ENCODE measurements at places on chromosomes 6 and 20.

- peak; percentile 63 for DNase-seq
These were observed 5.0 kb downstream of the BRD2 start for GRCh38 chr6:32973144-32974015.

- no peak for DNase-seq
These were observed 133.2 kb downstream of the CDH4 start for GRCh38 chr20:61385296-61385695.

GRCh38 chr20:59441306-59441705 is 140.9 kb downstream of the EDN3 start:
- no peak for DNase-seq

DNA sequence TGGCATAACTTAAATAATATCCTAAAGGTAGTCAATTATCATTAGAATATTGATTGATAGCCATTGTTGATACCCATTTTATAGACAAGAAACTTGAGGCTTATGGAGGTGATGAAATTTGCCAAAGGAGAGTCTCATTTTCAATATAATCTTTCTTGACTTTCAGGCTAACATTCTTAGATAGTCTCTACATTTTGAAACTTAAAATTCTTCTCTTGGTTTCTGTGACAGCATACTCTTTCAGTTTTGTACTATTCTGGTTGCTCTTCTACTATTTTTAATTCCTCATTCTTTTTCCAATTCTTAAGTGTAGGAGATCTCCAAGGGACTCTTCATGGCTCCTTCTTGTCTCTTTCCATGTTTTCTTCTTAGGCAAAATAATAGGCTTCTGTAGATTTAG is 3.7 kb upstream of the SH3BGRL2 start:
- DNase-seq: no peak

GRCh38 chr6:113570161-113570560 is 287.0 kb upstream of the MARCKS start:
- no peak for DNase-seq

- no peak for DNase-seq
These were observed 15.1 kb downstream of the GSTA1 start for GRCh38 chr6:52788478-52788877.

DNA sequence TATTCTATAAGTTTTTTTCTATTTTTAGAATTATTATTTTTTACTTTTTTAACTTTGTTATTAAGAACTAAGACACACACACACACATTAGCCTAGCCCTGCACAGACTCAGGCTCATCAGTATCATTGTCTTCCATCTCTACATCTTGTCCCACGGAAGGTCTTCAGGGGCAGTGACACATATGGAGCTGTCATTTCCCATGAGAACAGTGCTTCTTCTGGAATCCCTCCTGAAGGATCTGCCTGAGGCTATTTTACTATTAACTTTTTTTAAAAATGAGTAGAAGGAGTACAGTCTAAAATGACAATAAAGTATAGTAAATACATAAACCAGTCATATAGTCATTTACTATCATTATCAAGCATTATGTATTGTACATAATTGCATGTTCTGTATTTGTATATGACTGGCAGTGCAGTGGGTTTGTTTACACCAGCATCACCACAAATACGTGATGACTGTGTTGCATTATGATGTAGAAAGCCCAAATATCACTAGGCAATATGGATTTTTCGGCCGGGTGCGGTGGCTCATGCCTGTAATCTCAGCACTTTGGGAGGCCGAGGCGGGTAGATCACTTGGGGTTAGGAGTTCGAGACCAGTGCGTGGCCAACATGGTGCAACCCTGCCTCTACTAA is 57.9 kb downstream of the HIVEP1 start:
- no peak for DNase-seq

- no peak for DNase-seq
These were observed 304.1 kb downstream of the RFPL4B start for GRCh38 chr6:112651239-112651638.

- no peak for DNase-seq
These were observed 10.3 kb downstream of the CST3 start for GRCh38 chr20:23627501-23627900.

DNA sequence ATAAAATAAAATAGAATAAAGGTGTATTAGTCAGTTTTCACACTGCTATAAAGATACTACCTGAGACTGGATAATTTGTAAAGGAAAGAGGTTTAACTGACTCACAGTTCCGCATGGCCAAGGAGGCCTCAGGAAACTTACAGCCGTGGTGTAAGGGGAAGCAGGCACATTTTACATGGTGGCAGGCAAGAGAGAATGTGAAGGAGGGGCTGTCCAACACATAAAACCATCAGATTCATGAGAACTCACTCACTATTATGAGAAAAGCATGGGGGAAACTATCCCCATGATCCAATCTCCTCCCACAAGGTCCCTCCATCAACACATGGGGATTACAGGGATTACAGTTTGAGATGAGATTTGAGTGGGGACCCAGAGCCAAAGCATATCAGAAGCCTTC is 41.1 kb upstream of the BCAS1 start:
- DNase-seq: no peak

- DNase-seq: no peak
These were observed 970.5 kb upstream of the SLC35B3 start for GRCh38 chr6:9405825-9406224.

DNA sequence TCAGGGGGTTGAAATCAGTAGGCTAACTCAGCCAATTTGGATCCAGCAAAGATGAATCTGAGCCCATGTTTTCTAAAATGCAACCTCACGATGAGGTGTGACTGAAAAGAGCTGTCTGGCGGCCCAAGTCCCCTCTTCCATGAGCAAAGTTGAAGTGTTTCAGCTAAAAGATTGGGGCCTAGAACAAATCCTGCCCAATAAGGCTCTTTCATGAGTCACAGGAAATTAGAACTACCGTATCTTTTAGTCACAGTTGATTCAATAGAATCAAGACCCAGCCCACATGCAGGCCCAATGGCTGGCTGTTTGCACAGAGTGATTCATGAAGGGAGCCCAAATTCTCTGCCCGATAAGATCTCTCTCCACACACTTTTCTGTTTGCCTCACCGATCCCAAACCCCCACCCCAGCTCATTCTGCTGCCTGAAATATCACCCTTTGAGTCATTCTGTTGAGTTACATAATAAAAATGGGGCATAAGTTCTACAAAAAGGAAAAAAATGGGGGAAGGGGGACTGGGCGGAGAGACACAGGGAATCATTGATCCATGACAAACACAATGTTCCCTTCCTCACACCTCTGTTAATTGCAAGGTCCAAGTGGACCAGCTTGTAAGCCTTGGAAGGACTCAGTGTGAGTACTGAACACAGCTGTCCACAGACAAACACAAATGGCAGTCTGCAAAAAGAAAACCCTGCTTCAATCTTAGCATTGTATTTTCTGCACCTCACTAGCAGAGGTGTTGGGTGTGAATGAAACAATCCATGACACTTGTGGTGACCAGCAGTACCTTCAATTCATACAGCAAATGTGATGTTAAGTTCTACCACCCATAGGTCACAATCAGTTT is 13.8 kb downstream of the FOXQ1 start:
- no peak for DNase-seq

- no peak for DNase-seq
These were observed 770.8 kb downstream of the EPHA7 start for GRCh38 chr6:92648364-92649086.

- DNase-seq: no peak
These were observed 22.1 kb downstream of the AFDN start for GRCh38 chr6:167848783-167849182.

- no peak for DNase-seq
These were observed 67.1 kb upstream of the MCM9 start for GRCh38 chr6:119002069-119002468.

- no peak for DNase-seq
These were observed 112.4 kb downstream of the PRKN start for GRCh38 chr6:162615016-162615705.

GRCh38 chr6:74574794-74575193 is 631.1 kb downstream of the COL12A1 start:
- DNase-seq: no peak

- DNase-seq: no peak
These were observed 547.8 kb upstream of the CITED2 start for GRCh38 chr6:139922236-139922635.

DNA sequence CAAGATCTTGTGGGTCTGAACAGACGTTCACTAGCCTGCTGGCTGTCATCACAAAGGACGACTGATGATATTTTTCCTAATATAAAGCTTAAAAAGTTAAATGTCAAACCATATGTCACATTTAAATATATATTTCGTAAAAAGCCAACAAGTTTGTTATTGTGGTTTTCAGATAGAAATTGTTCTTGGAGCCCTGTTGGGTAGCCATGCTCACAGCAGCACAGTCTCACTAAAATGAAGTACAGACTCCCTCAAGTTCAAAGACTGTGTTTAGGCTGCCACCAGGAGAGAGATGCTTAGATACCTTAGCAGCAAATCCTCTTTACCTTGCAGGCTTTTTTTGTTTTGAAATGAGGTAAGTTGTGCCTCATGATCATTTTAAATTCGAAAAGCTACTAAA is 17.8 kb downstream of the EEF1E1 start:
- DNase-seq: no peak

GRCh38 chr6:1837826-1838225 is 228.1 kb downstream of the FOXC1 start:
- DNase-seq: no peak

- no peak for DNase-seq
These were observed 9.9 kb upstream of the EFCAB8 start for GRCh38 chr20:32848846-32849245.

GRCh38 chr6:168562576-168563151 is 121.7 kb downstream of the SMOC2 start:
- no peak for DNase-seq

GRCh38 chr6:84766118-84766798 is 1.9 kb upstream of the TBX18 start:
- DNase-seq: no peak

DNA sequence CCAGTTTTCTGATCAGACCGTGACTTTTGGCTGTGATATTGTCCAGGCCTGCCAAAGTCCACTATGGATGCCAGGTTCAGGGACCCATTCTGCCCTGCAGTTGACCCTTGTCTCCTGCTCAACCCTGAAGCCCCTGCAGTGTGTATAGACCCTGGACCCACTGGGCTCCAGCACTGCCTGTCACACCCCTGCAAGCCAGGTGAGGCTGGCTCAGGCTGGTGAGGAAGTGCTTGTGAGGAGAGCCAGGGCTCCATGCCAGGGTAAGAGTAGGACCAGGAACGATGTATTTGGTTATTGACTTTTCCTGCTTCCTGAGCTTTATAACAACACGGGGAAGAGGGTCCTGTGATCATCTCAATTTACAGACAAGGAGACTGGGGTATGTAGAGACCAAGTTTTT is 19.1 kb upstream of the CD93 start:
- no peak for DNase-seq

GRCh38 chr6:73104921-73105320 is 120.4 kb downstream of the KHDC1L start:
- no peak for DNase-seq

DNA sequence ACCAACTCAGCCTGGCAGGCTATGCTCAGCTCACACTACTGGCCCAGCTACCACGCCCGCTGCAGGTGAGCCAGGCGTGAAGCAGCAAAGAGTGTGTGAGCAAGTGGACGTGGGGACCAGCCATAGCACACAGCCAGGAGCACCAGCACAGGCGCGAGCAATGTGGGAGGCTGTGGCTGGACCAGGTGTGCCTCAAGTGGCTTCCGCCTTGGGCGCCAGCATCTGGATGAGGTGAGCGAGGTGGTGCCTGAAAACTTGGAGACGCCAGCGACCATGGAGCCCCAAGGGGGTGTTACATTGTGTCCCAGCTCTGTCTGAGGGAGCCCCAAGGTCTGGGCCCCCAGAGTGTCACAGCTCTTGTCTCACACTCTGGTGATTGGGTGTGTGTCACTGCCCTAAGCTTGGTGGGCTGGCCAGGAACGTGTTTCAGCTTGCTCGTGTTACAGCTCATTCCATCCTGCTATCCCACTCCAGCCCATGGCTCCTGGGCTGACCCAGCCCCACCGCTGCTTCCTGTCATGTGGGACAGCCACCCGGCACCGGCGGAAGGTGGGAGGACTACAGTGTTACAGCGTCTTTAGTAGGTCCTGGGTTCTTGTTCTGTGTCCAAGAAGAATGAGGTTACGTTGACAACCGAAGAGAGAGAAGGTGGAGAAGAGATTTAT is 508.0 kb upstream of the MMS22L start:
- DNase-seq: no peak

DNA sequence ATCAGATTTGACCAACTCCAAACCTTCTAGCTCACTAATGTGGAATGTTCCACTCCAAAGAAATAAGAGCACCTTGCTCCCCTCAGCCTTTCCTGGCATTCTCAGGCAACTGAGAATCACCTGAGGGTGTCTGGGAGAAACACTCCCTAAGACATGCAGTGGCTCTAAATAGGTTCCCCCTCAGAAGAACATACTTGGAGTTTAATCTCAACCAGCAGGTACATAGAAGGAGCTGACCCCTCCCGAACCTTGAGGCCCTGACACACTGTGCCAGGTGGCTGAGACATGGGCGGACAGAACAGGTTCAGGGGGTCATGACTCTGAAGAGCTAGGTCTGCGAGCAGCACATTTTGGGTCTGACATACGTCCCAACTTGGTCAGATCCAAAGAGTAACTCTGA is 107.6 kb upstream of the MAP3K4 start:
- DNase-seq: no peak

GRCh38 chr6:53119772-53120409 is 28.8 kb downstream of the GCM1 start:
- DNase-seq: no peak

DNA sequence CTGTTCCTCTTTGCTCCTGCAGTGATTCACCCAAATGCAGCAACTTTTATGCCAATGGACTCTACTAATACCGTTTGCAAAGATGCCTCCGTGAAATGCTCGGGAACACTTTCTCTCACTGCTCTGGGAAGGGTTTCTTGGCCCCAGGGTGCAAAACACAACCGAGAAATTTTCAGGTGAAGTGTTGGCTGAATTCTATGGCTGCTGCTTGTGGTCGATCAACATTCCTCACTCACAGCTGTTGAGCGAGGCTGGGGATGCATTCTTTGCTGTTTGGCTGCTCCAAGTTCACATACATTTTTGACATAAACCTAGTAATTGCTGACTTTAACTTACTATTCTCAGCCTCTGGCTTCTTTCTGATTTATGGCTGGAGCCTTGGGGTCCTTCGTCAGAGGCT is 342.0 kb upstream of the CHD6 start:
- no peak for DNase-seq
